ENCODE measurements at places on chromosomes 6 and 20.
A peak's percentile ranks its signal among the peaks of the same experiment; 100 is the strongest.

GRCh38 chr20:43925215-43925614 is 10.6 kb downstream of the TOX2 start:
- no peak for DNase-seq

DNA sequence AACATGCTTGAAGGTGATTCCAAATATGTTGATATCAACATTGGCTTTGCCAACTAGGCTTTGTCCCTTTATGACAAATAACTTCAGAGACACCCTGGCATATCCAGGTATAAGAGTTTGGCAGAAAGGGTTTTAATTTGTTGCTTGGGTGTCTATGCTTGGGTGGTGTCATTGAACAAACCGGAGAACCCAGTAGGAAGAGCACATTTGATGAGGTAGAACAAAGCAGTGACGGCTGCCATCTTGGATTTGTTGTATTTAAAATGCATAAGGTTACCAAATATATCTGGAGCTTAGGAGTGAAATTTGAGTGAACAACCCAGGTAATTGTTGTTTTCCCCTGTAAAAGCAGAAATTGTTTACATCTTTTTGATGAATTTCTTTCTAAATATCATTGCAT is 503.7 kb upstream of the JARID2 start:
- DNase-seq = no peak

DNA sequence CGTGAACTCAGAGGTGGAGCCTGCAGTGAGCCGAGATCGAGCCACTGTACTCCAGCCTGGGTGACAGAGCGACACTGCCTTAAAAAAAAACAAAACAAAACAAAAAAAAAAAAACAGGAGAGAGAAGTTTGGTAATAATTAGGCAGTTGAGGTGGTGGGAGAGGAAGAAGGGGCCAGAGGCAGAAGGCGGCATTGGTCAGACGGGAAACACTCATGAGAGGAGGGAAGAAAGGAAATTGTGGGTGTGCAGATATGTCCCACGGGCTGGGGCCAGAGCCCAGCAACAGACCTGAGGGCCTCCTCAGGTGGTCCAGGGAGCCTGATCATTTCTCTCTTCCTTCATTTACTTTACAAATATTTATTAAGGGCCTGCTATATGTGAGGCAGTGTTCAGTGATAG is 20.0 kb downstream of the SULF2 start:
- no peak for DNase-seq

DNA sequence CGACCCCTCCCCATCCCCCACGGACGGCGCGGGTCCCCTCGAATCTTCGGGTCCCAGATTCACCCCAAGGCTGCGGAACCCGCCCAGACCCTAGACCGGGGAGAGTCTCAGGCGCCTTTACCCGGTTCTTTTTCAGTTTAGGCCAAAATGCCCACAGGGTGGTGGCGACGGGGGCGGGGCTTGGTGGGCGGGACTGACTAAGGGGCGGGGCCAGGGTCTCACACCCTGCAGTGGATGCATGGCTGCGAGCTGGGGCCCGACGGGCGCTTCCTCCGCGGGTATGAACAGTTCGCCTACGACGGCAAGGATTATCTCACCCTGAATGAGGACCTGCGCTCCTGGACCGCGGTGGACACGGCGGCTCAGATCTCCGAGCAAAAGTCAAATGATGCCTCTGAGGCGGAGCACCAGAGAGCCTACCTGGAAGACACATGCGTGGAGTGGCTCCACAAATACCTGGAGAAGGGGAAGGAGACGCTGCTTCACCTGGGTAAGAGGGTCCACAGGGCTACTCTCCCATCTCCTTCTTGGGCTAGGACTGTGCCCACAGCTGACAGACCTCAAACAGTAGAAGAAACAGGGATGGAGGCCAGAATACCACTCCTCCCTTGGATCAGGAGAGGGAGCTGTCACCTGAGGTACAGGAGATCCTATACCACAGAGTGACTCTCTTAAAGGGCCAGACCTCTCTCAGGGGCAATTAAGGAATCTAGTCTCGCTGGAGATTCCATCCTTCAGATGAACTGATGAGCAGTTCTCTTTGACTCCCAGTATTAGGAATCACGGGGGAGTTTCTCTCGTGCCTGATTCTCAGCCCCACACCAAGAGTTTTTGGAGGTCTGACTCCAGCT is 942 bp downstream of the HLA-E start:
- peak; percentile 81 for DNase-seq

GRCh38 chr6:144855812-144856531 is 570.8 kb downstream of the UTRN start:
- no peak for DNase-seq

GRCh38 chr20:42775866-42776265 is 413.8 kb downstream of the PTPRT start:
- no peak for DNase-seq

GRCh38 chr20:2349801-2350200 is 30.9 kb upstream of the TGM6 start:
- DNase-seq = no peak

- DNase-seq = no peak
Observed at GRCh38 chr6:16544521-16544920, 216.7 kb downstream of the ATXN1 start.

- no peak for DNase-seq
Observed at GRCh38 chr20:60812561-60812960, 439.5 kb upstream of the CDH4 start.

GRCh38 chr6:25369433-25370177 is 90.4 kb downstream of the CARMIL1 start:
- DNase-seq = no peak

DNA sequence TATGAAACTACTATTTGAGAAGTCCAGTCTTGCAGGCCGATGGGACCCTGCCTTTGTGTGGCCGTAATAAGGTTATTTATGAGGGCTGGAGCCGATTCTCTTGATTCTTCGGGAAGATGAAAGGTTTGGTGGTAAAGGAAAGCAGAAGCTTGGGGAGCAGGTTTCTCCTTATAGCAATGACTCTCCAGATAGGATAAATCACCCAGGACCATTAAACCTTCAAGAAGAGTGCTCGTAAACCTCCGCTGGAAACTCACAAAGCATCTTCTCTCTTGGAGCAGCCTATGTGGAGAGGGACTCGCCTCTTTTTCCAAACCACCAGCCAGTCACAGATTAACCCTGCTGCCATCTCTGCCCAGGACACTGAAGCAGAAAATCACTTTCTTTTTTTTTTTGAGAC is 69.6 kb upstream of the SALL4 start:
- peak; percentile 67 for DNase-seq

- DNase-seq = no peak
Observed at GRCh38 chr6:2381872-2382661, 136.7 kb upstream of the GMDS start.

DNA sequence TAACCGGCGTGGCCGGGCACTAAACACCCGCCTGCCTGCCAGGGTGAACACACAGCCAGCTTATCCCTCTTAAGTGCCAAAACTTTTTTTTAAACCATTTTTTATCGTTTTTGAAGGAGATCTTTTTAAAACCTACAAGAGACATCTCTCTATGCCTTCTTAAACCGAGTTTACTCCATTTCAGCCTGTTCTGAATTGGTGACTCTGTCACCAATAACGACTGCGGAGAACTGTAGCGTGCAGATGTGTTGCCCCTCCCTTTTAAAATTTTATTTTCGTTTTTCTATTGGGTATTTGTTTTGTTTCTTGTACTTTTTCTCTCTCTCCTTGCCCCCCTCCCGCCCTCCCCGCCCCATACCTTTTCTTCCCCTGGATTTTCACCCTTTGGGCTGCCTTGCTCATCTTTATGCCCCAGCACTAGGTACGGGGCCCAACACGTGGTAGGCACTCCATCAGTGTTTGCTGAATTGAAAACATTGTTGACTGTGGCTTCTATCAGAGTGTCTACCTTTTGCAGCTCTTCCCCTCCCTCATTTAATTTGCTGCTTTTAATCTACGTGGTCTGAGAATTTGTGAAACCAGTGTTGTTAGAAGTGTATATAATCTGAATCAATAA is 1.5 kb downstream of the ZCCHC3 start:
- no peak for DNase-seq

- peak; percentile 59 for DNase-seq
Observed at GRCh38 chr20:2521369-2522305, 12.9 kb upstream of the ZNF343 start.
